SJCRH30 (cell line): ENCODE measurements at places on chromosomes 6 and 20. TPM values are rescaled to one million over a fixed set of nuclear protein-coding genes. Genes with fewer than 3 reads are reported as not detected.

Gene SLC17A2
- total RNA-seq, result not detected in 2 replicates

Gene RIPPLY2
- total RNA-seq, result 0.06 and 0.15 TPM in 2 replicates

Gene SF3B5
- 116 and 118 TPM in 2 replicates for total RNA-seq

Gene MACROD2
- total RNA-seq, result 0.08 and 0.12 TPM in 2 replicates

Gene CSNK2A1
- 167 and 200 TPM in 2 replicates for total RNA-seq

Gene SNRPB
- total RNA-seq, result 401 and 455 TPM in 2 replicates

Gene LY6G5B
- total RNA-seq, result 3.2 and 7.0 TPM in 2 replicates

Gene MLN
- total RNA-seq, result not detected in 2 replicates

Gene PBOV1
- not detected in 2 replicates for total RNA-seq

Gene ZNF334
- total RNA-seq, result 0.32 and 0.35 TPM in 2 replicates
